Psoas muscle (tissue), 8 donors: ENCODE measurements at places on chromosomes 6 and 20.

GRCh38 chr6:39059496-39060310 lies 11.1 kb downstream of the GLP1R start:
- DNase-seq = no peak

DNA sequence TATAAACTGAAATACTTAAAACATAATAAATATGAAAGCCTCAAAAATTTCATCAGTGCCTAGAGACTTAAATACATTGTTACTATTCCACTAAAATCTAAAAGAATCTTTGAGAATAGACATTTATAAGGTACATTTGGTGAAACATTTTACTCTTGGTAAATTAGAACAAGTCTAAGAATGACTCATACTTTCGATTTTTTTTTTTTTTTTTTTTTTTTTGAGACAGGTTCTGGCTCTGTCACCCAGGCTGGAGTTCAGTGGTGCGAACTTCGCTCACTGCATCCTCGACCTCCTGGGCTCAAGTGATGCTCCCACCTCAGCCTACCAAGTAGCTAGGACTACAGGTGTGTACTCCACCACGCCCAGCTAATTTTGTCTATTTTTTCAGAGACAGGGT lies 6.4 kb downstream of the FUCA2 start:
- DNase-seq = no peak

GRCh38 chr20:62929051-62929538 lies 2.8 kb upstream of the DIDO1 start:
- DNase-seq = peak; percentile 76

GRCh38 chr6:149082320-149082719 lies 235.2 kb upstream of the TAB2 start:
- DNase-seq = peak; percentile 77

DNA sequence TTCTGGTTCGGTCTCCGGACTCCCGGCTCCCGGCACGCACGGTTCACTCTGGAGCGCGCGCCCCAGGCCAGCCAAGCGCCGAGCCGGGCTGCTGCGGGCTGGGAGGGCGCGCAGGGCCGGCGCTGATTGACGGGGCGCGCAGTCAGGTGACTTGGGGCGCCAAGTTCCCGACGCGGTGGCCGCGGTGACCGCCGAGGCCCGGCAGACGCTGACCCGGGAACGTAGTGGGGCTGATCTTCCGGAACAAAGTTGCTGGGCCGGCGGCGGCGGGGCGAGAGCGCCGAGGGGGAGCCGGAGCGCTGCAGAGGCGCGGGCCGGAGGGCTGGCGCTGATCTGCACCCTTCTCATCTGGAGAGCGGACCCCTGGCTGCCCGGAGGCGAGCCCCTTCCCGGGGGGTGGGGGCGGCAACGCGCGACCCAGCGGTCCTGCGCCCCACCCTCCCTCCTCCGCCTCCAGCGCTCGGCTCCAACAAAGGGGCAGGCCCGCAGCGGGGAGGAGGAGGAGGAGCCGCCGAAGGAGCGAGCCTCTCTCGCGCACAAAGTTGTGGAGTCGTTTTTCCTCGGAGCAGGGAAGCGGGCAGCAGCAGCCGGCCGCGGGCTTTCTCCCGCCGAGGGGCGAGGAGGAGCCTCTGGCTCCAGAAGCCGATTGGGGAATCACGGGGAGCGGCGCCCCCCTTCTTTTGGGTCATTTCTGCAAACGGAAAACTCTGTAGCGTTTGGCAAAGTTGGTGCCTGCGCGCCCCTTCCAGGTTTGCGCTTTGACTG lies at the start of gene UTRN:
TSS of gene UTRN (plus strand) at position 553 of the 765 bp plus-strand sequence. CDS start 6,494 bp downstream, outside the sequence.
- DNase-seq = peak; percentile 85
